Activated gamma-delta T cell treated with Interleukin-2 at 50 U/mL for 16 hours (primary cell): ENCODE measurements at places on chromosomes 7 and 10.

- DNase-seq, result no peak
Measured at GRCh38 chr7:28799619-28800018, 158.5 kb downstream of the TRIL start.

GRCh38 chr7:23980081-23980480 is 270.1 kb downstream of the STK31 start:
- no peak for DNase-seq

DNA sequence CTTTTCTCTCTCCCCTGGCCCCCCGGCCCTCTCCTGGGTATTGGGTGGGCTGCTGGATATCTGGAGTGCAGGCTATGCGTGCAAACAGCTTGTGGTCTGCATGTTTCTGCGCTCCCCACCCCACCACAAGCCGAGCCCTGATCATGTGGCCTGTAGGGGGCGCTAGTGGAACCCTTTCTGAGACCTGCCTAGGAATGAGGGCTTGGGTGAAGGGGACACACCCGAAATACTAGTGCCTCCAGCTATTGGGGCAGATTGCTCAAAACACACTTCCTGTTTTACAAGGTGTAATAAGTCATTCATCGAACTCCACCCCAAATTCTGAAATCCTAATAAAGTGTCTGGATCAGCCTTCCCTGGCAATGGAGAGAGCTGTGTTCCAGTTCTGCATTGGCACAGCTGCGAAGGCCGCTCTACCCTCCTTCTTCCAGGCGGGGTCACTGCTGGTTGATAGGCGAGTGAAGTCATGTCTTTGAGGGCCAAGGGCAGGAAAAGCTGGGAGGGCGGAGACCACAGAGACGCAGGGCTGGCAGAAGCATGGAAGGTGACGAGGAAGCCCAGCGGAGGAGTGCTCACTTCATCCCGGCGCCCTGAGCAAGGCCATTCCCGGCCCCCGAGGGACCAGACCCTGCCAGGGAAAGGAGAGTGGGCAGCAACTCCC is 19.8 kb upstream of the PRRT4 start:
- DNase-seq, result no peak

- DNase-seq, result no peak
Measured at GRCh38 chr7:50475340-50475739, 25.2 kb upstream of the FIGNL1 start.

DNA sequence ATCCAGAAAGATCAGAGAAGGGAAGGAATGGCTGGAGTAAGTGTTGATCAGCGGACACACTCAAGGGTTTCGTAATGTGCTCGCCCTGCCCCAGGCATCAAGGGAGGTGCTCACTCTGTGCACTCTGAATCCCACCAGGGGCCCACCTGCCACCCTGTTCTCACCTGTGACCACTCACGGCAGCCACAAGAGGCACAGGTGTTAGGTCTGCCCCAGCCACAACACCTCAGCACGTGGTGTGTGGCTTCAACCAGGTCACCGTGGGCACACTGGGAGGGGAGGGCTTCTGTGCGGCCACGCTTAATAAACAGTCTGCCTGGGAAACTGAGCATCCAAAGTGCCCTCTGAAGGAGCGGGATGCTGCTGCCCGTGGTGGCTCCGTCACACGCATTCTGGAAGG is 49.8 kb downstream of the CUX1 start:
- DNase-seq, result no peak

DNA sequence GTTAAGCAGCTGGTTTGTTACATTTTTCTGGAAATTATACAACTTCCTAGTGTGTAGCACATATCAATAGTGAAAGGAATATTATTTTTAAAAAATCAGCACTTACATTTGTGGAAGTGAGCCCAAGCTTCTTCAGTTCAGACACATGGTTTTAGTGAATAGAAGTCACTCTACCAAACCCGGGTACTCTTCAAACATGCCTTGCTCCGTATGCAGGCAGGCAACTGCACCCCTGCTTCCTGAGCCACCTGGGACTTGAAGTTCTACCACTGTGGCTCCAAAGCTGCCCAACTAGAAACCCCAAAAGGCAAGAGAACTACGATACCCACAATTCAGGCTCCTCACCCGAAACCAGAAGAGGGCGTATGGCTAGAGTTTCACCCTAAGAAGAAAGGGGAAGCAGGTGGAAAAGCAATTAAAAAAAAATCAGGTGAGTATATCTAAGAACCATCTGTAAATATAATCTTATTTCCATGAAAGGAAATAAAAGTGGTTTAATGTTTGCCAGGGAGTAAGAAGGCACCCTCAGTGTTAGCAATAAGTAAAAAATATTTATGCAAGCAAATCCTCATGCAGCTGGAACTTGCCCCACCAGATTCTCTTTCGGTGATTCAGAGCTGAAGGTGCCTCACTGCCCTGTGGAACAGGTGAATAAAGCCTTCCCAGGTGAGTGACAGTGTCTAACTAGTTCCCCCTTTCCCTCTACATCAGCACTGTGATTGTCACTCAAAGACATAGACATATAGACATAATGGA is at the start of gene MACC1:
Gene MACC1 (minus strand): TSS at position 192 of the 756 bp plus-strand sequence. CDS start 55,522 bp downstream, outside the sequence.
- DNase-seq, result peak; percentile 4

GRCh38 chr7:14505906-14506305 is 396.6 kb downstream of the DGKB start:
- no peak for DNase-seq

- DNase-seq, result no peak
Measured at GRCh38 chr10:12019283-12019971, 23.2 kb downstream of the UPF2 start.

GRCh38 chr7:100632951-100633717 is 8.2 kb downstream of the TFR2 start:
- peak; percentile 53 for DNase-seq

- no peak for DNase-seq
Measured at GRCh38 chr7:28298870-28299518, 113.3 kb upstream of the CREB5 start.

DNA sequence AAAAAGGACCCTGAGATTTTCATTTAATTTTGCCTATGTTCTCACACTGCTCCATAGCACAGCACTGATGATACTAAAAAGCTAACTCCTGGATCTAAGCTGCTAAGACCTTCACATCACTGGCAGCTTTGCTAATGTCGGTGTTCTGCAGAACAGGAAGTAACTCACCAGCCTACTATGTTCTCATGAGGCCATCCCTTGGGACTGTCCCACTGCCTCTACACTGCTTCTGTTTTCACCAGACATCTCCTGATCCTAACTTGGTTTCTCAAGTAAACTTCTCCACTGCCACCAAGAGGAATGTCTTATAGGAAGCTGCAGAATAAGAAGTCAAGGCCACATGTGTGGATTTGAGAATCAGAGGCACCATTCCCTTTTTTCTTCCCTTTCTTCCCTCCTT is 15.1 kb downstream of the HTR7 start:
- no peak for DNase-seq

GRCh38 chr7:42479816-42480633 is 243.0 kb upstream of the GLI3 start:
- no peak for DNase-seq

GRCh38 chr10:17650416-17650815 is 6.5 kb downstream of the STAM start:
- no peak for DNase-seq

GRCh38 chr7:28733035-28733434 is 225.1 kb downstream of the TRIL start:
- no peak for DNase-seq

- DNase-seq, result no peak
Measured at GRCh38 chr7:42070068-42070467, 166.9 kb downstream of the GLI3 start.

DNA sequence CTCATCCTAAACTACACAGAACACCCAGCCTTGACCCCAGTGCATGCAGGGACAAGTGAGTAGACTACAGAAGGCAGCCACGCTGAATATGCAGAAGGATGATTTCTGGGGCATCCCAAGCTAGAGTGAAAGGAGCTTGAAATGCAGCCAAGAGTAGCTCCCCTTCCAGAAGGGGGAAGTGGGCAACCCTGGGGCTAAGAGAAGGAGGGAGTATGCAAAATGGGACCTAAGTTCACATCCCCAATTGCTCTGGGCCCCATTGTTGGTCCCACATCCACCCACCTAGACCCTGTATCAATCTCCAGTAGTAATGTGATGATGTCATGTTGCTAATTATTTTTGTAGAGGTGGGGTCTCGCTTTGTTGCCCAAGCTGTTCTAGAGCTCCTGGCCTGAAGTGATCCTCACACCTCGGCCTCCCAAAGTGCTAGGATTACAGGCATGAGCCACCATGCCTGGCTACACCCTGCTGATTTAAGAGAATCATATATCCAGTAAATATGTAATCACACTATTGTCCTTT is 5.6 kb upstream of the PSTK start:
- no peak for DNase-seq

DNA sequence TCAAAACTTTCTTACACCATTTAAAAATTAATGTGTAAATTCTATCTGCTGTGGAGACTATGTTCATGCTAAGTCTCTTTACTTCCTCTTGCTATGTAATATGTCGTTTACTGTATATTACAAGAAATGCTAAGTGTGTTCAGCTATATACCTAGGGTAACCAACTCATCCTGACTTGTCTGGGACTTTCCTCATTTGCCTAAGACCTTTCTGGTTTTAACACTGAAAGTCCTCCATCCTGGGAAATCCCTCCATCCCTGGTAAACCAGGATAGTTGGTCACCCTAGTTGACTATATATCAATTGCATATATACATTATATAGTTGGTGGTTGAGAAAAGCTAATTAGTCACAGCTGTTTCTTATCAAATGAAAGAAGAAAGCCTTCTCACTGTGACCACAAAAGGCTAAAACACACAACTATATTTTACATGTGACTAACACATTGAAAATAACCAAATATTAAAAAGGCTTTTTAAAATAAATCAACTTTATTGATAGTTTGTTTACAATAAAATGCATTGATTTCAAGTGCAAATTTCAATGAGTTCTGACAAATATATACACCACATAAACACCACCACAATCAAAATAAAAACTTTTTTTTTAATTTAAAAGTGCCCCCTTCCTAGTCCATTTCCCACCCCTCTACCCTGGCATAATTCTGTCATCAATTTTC is 167.7 kb upstream of the INHBA start:
- no peak for DNase-seq

DNA sequence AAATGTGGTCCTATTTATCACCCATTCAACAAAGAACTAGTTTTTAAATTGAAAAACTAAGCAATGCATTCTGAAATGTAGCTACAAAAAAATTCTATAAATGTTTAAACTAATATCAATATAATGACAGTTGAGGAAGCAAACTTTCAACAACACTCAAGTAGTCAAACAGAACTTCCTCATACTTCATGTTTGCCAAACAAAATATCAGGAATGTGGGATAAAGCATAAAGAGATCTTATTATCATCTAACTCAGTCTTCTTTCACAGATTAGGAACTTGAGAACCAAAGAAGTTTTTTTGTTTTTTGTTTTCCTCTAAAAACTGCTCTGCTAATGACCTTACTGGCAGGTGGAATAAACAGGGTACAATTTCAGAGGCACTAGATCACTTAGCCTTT is 116.2 kb downstream of the JAZF1 start:
- DNase-seq, result no peak

DNA sequence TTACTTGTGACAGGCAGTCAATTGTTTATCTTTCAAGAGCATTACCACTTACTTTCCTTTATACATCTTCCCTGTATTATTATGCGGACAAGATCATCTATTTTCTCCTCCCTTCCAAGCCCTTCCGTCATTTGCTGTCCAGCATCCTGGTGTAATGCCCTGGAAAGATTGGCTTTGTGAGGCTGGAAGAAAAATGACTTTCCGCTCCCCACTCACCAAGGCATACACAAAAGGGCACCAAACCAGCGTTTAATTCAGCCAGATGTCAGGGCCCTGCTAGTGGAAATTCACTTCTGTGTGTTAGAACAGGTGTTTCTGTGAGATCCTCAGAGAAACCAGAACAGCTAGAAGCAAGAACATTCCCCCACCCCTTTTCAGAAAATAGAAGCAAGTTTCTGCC is 128.1 kb upstream of the NANOS1 start:
- no peak for DNase-seq

DNA sequence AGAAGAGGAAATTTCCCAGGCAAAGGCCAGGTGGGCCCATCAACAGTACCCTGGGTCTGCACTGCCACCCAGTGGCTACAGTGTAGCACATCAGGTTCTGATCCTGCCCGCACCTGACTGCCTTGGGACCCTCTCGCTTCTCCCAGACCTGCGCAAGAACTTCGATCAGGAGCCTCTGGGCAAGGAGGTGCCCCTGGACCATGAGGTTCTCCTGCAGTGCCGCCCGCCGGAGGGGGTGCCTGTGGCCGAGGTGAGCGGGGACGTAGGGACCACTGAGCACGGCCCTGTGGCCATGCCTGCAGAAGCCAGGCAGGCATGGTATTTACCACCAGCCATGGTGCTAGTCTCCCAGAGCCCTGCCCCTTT is 33.9 kb upstream of the SLC29A3 start:
- no peak for DNase-seq

DNA sequence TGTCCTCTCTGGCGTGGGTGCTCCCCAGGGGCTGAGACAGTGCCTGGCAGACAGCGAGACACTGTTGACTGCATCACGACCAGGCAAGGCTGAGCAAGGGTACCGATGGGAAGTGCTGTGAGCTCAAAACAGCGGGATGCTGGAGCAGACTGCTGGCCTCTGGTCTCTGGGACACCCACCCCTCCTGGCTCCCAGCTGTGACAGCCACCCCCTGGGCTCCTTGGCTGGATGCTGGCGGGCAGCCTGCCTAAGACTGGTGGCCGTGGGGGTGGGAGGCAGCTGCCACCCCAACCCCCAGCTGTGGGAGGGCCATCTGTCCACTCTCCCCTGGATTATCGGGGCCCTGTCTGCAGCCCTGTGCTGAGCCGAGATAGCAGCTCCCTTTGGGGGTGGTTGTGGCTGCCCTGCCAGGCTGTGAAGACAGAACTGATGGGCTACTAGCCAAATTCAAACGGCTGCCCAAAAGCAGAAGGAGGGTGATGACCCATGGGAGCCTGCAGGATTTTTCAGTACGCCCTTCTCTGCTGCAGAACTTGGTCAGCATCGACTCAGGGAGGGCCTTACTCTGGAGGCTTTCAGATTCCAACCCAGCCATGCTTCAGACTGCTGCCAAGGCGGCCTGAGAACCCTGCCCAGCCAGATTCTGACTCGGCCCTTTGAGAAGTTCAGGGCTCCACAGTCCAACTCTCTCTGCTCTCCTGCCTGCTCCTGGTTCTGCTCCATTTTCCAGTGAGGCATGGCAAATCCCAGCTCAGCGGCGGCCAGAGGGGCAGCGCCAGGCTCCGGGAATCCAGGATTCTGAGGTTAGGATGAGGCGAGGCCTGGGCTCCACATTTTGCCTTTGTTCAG is 125.3 kb downstream of the NEURL1 start:
- no peak for DNase-seq

GRCh38 chr7:30032310-30033125 is 4.3 kb downstream of the PLEKHA8 start:
- DNase-seq, result no peak

GRCh38 chr7:119996634-119997033 is 276.3 kb upstream of the KCND2 start:
- DNase-seq, result no peak

GRCh38 chr7:48298779-48299178 is 127.5 kb downstream of the ABCA13 start:
- no peak for DNase-seq

DNA sequence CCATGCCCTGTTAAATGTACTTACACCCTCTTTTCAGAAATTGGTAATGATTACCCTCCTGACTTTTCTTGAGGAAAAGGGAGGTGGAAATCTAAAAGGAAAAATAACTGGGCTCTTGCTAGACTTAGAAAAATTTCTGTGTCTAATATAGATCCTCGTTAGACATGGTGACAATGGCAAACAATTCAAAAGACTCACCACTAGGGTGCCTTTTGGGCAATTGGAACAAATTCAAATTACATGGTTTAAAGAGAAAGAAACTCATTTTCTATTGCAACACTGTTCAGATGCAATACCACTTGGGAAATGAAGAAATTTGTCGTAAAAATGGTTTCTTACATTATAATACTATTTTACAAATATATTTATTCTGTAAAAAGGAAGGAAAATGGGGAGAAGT is 950.1 kb downstream of the GRM8 start:
- no peak for DNase-seq

- peak; percentile 13 for DNase-seq
Measured at GRCh38 chr10:29736366-29737073, 101.7 kb upstream of the SVIL start.
